ENCODE measurements at places on chromosomes 7 and 10.
A peak's percentile ranks its signal among the peaks of the same experiment; 100 is the strongest.

DNA sequence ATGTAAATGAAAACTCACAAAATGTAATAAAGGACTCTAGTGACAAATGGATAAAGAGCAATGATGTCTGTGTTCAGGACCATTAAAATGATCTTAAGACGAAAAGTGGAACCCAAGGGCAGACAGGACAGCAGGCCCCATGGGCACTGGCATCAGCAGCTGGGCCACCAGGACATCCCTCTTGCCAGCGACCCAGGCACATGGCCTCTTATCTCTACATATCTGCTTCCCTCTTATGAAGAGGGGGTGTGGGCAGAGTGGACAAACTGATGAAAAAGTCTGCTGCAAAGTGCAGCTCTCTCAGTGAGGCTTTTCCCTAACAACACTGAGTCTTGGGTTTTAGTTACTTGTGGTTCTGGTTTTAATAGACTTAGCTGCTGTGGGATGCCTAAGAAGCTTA is 44.8 kb upstream of the ANKRD1 start:
- DNase-seq, result no peak

GRCh38 chr7:106178593-106179134 is 66.6 kb upstream of the SYPL1 start:
- no peak for DNase-seq

DNA sequence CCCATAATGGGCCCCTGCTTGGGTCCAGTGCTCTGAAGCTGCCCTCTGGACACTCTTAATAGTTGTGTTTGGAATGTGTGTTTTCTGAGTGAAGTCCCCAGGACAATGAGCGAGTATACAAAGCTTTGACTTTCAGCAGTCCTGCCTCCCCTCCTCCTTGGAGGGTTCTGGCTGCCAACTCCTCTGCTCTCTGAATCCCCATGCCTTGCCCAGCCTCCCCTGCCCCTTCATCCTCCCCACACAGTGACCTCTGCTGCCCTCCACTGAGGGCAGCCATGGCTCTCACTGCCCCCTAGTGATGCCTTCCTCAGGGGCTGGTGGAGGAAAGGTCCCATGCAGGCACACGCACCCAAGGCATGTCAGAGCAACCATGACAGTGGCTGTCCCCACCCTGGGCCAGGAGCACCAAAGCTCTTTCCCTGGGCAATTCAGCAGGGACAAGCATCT is 40.9 kb downstream of the FRMPD2 start:
- DNase-seq, result no peak

GRCh38 chr10:30386801-30387588 is 37.9 kb upstream of the MTPAP start:
- no peak for DNase-seq

GRCh38 chr7:146232604-146233003 is 116.0 kb downstream of the CNTNAP2 start:
- no peak for DNase-seq

GRCh38 chr10:103542764-103543616 is 49.5 kb downstream of the NEURL1 start:
- DNase-seq, result peak; percentile 32

GRCh38 chr10:117352724-117353123 is 22.5 kb downstream of the PDZD8 start:
- no peak for DNase-seq

- no peak for DNase-seq
These were observed 403.1 kb downstream of the ADRA2A start for GRCh38 chr10:111479966-111480365.

DNA sequence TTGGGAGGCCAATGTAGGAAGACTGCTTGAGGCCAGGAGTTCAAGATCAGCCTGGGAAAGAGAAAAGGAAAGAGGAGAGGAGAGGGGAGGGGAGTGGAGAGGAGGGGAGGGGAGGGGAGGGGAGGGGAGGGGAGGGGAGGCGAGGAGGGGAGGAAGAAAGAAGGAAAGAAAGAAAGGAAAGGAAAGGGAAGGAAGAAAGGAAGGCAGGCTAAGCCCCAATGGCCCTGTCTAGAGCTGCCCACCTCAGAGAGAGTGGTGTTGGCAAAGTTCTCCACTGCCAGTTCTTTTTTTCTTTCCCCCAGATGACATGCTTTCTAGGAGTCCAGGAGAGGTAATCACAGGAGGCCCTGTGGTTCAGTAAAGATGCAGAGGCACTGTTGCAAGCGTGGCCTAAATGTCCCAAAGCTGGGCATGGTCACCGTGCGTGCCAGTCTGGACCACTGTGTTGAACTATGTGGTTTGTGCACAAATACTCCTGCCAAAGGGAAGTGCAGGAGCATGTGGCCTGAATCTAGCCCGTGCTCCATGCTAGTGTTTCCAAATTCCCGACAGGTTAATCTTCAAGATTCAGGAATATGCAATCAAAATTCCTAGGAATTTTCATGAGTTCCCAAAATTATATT is 39.7 kb downstream of the ODAD2 start:
- DNase-seq, result no peak
